M059J (cell line): ENCODE measurements at places on chromosomes 1 and 21.

DNA sequence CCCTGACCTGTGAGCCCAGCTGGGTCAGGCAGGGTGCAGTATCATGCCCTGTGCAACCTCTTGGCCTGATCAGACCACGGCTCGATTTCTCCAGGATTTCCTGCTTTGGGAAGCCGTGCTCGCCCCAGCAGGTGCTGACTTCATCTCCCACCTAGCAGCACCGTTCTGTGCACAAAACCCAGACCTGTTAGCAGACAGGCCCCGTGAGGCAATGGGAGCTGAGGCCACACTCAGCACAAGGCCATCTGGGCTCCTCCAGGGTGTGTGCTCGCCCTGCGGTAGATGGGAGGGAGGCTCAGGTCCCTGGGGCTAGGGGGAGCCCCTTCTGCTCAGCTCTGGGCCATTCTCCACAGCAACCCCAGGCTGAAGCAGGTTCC lies 29.6 kb downstream of the SLC19A1 start:
- no peak for DNase-seq

DNA sequence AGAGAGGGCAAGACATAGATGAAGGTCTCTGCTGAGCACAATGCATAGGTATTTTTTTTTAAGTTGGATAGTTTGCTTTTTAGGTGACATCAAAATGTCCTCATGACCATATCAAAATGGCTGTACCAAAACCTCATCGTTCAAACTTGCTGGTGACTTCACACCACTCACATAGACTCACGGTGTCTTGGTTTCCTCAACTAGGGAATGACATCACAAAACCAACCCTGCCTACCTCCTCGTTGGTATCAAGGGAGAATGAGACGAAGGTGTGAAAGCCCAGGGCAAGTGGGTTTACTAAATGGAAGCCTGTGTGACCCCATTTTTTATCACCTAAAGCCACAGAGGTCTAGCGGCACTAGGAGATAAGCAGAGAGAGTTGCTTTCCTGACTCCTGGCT lies 1.6 kb downstream of the PIGR start:
- DNase-seq: no peak

DNA sequence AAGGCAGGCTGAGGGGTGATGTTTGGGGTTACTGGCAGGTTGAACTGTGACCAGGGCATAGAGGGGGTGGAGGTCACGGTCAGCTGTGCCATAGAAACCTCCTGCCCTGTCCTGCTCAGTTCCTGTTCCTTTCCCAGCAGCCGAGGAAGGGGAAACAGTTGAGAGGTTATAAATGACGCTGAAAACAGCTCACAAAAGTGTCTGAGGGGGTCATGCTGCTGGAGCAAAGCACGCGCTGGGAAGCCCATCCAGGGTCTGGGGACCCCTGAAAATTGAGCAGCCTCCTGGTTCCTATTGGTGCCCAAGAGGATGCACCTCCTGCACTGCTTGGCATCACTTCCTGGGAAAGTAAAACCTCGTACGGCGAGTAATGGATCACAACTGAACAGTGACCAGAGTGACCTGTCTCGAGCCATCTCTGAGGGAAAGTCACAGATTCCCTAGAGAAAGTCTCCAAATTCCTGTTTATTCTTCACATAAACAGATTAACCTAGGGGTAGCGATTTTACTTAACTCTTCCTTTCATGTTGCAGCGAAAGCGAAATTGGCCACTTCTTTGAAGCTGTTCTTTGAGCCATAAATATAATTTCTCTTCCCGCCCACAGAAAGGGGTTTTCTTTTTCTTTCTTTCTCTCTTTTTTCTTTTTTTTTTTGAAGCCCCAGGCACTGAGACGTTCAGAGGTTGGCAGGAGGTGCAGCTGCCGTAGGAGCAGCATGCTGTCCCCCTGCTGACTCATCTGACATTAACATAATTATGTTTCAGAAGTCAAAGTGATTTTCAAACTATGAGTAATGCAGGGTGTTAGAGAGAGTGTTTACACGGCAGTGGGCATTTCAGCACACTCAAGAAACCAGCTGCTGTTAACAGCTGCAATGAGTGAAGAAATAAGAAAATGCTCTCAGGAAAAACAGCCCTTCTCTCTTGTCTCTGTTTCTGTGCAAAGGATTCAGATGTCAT lies 41.8 kb upstream of the ATF3 start:
- DNase-seq: peak; percentile 94

DNA sequence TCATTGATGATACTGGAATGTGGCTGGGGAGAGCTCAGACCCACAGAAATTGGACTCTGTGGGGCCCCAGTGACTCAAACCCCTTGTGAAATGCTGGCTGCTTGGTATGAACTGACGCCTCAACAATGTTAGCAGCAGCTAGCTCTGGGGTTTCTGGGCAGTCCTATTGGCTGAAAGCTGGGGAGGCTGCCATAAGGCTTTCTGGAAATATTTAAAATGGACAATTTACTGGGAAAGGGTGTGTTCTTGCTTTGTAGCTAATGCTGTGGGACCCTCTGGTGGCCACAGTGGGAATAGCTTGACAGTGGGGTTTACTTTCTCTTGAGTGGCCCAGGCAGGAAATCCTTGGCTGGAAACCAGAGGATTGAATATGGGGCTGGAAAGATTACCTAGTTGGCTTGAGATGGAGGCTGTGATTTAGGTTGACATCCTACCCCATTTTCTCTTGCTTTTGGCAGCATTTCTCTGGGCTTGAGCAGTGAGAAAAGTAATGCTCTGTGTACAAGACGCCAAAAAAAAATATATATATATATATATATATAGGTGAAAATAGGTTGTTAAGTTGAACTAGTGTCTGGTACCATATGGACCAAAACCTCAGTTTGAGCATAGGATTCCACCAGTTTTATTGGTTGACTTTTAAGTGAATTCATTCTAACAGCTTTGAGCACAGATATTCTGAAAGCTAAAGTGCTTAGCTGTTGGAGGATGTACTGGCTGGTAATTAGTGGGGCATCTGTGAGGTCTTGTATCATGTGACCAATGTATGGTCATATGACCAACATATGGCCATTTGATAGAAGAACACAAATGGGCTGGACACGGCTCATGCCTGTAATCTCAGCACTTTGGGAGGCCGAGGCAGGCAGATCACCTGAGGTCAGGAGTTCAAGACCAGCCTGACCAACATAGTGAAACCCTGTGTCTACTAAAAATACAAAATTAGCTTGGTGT lies 8.2 kb upstream of the S100A10 start:
- DNase-seq: peak; percentile 84

GRCh38 chr1:234507626-234508387 lies 28.8 kb upstream of the TARBP1 start:
- DNase-seq: no peak

DNA sequence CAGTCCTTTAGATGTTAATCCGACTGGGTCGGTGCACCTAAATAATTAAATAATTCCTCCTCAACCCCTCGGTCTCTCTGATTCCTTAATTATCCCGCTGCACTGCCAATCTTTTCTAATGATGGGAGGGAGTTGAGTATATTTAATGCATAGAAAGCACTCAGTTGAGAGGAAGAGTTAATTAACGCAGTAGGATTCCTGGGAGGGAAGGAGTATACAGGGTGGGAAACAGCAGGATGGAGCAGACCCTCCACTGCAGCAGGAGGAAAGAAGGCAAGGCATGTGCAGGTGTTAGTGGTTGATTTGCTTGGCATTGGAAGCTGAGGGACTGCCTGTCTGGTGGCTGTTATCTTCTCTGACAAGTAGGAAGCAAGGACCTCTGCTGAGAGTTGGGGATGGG lies 9.9 kb upstream of the REN start:
- no peak for DNase-seq

GRCh38 chr1:107935396-107936064 lies 29.4 kb downstream of the VAV3 start:
- DNase-seq: no peak

DNA sequence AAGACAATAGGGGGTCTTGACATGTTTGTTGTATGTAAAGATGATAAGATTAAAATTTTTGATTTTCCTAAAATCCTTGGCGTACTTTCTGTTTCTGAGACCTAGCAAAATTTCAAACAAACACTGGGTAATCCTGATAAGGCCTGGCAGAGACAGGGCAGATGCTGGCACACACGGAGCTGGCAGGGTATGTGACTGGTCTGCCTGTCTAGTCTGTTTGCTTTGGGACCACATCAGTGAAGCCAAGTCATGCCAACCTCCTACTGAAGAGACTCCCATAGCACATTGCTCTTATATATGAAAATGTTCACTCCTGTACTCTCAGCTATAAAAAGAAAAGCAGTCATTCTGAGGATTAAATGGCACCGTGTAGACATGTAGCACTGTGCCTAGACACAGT lies 14.1 kb downstream of the TOR3A start:
- DNase-seq: no peak

DNA sequence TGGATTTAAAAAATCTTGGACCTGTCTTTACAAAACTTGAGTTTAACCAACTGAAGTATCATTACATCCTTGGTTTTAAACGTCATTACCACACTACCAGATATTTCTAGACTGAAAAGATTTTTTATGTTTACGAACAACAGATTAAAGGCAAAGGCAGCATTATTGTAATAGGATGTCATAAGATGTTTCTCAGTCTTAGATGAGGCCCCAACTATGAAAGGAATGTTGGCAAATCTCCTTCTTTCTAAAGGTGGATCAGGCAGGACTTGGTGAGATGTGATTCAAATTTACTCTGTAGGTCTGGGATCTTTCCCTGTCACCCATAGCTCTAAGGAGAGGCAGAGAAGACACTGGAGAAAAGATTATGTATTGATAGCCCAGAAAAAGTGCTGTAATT lies 417.9 kb downstream of the PTBP2 start:
- peak; percentile 69 for DNase-seq

DNA sequence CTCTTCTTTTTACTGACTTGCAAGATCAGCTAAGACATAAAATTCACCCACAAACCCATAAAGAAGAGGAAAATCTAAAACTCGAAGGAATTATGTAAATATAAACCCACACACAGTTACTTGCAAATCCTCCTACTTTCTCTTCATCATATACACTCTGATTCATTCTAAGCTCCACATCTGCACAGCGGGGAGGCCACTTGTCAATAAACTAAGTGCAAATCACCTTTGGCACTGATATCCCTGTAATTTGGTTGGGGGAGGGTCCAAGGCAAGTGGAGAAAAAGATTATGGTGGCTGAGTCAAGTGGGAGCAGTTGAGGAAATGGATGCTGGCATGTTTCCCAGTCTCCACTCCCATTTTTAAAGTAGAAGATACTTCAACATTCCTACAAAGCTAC lies 596.5 kb downstream of the MATN1 start:
- DNase-seq: no peak

- no peak for DNase-seq
Measured at GRCh38 chr1:232965912-232966217, 15.5 kb downstream of the NTPCR start.

DNA sequence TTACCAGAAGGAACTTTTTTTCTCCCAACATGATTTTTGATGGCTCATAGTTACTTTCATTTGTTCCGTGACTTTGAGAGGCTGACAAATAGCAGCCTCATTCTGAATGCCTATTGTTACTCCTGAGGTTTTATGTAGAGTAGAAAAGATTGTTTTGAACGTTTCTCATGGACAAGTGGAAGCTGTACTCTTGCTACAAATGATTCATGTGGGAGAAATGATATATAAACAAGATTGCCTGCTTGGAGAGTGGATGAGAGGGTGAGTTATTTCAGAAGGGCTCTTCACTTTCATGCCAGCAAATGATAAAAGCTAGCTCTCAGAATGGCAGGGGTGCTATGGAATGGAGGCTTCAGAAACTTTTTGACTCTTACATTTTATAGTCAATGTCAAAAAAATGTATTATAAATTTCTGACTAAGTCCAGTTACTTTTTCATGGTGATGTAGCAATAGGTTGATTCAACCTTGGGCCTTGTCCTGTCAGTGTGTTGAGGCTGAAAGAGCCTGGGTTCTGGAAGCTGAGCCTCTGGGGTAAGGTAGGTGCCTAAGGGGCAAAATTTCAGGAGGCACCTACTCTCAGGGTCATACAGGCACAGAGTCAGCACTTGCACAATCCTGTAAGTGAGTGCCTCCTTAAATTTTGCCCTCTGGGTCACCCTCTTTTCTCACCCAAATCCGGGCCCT lies 19.4 kb downstream of the JUN start:
- peak; percentile 95 for DNase-seq

DNA sequence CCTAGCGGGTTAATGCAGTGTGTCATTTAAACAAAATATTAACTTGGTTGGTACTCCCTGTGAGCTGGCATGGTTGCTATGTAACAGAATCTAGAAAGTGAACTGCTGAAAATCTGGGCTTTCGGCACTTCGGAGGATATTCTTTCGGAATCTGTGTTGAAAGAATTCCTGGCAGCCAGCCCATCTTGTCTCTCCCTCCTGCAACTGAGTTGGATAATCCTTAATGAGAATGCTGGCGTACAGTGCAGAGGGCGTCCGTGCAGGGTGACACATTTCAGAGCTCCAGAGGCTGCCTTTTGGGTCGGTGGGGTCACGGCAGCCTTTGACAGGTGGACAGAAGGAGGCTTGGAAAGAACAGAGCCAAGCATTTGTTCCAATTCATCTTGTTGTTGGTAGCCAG lies 3.7 kb downstream of the KAZN start:
- peak; percentile 62 for DNase-seq

DNA sequence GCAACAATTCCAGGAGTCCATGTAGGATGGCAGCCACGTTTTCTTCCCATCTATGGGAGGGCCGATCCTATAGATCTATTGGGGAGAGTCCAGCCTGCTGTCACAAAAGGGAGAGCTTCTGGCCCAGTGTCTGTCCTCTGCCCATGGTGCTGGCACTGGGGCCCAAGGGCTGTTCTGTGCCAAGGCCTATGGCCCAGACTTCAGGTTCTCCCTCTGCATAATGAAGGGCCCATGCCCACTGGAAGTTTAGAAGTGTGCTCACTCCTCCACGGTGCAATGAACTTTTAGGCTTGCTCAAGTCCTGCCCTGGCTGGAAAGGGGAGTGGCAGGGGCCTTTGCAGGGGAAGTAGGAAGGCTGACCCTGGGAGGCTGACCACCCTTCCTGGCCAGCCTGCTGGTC lies 44.1 kb upstream of the ATP2B4 start:
- DNase-seq: no peak

DNA sequence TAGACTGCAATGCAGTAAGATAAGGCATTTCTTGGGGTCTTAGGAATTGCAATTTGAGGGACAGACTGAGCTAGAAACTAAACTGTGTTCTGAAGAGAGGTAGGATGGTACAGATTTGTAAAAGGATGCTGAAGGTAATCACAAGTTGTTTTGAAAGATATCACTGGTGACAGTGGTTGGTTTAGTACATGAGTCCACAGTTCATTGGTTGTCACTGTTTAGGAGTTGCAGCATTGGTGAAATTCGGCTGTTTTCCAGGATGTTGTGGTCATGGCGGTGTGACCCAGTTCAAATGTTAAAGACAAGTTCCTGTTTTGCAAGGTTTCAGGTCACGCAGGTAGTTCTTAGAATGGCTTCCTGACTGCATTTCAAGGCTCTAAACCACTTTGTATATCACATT lies 292.8 kb upstream of the B3GALT2 start:
- peak; percentile 30 for DNase-seq

GRCh38 chr1:44817771-44818495 lies 9.6 kb downstream of the BTBD19 start:
- DNase-seq: no peak
